Suppressor macrophage treated with lipopolysaccharide for 4 hours (primary cell): ENCODE measurements at places on chromosomes 3 and 15.

- DNase-seq: no peak
Measured at GRCh38 chr3:107264888-107265287, 112.4 kb upstream of the CCDC54 start.

- DNase-seq: peak; percentile 79
Measured at GRCh38 chr3:88150371-88150770, 612 bp downstream of the C3orf38 start.

- DNase-seq: no peak
Measured at GRCh38 chr3:129608087-129608935, 1.8 kb upstream of the PLXND1 start.

- peak; percentile 21 for DNase-seq
Measured at GRCh38 chr3:191139736-191140135, 59.3 kb upstream of the OSTN start.

GRCh38 chr3:140085001-140085400 lies 150.0 kb downstream of the CLSTN2 start:
- no peak for DNase-seq

GRCh38 chr3:8767667-8768363 lies 1.6 kb downstream of the OXTR start:
- DNase-seq: peak; percentile 3

- DNase-seq: peak; percentile 84
Measured at GRCh38 chr3:40317061-40317855, 7.8 kb downstream of the EIF1B start.

DNA sequence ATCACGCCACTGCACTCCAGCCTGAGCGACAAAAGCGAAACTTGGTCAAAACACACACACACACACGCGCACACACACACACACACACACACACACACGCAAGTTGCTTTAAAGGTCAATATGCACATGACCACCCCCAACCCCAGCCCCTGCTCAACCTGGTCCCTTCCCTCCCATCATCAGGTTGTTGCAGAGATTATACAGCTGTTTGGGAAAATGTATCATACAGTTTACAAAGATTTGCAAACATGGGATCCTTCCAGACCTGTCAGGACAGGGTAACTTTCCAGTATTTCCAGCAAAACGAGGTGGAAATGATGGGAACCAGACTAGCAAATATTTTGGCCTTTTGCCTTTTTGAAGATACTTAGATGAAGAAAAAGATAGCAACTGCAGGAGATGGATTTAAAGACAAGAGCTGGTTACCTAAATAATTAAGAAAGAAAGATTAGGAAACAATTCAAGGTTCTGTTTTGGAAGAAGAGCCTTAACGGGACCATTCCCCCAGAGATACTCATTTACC lies 80.2 kb downstream of the TNIK start:
- no peak for DNase-seq

GRCh38 chr3:10108091-10108490 lies at the start of gene FANCD2OS:
FANCD2OS (minus strand) TSS chr3:10108255; CDS start chr3:10104774, 3,481 bp downstream.
- DNase-seq: no peak

- no peak for DNase-seq
Measured at GRCh38 chr3:171525437-171525836, 65.2 kb upstream of the TNIK start.

DNA sequence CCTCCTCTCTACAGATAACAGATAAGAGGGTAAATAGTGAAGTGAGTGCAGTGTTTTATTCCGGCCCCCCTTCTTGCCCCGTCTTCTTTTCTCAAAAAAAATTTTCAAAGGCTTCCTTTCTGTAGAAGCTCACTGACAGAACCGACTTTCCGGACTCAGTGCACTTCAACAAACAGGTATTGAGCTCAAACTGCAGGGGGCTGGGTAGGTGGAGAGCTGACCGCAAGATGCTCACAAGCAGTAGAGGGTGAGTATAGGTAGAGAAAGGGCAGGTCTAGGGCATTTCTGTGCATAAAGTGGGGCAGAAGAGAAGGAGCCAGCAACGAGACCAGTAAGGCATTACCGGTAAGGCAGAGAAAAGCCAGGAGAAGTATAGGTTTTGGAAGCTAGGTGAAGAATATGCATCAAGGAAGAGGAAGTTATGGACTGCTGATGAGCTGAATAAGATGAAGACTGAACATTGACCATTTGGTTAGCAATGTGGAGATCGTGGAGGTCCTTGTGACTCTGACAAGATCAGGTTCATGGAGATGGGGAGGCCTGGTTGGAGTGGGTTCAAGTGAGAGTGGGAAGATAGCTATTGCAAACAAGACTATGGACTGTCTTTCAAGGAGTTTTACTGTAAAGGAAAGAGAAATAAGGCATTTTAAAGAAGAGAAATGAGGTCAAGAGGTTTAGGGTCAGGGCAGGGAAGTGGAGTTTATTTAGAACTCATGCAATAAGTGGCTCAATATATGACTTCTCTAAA lies 97.4 kb downstream of the ST6GAL1 start:
- DNase-seq: peak; percentile 48

DNA sequence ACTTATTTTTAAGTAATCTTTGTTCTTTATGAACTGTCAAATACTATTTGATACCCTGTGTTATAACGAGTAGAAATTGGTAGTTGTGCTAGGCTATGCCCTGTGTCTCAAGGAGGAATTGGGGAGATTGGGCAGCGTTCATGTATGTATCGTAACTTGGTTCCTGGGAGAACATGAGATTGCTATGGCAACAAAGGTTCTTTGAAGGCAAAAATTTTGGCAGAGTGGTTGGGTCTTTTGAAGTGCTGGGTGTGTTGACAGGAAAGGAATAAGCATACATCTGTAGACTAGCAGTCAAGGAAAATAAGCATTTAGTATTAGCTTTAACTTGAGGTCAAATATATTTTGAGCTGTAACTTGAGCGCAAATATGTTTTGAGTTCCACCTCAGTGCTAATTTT lies 45.3 kb downstream of the TCF12 start:
- DNase-seq: no peak

DNA sequence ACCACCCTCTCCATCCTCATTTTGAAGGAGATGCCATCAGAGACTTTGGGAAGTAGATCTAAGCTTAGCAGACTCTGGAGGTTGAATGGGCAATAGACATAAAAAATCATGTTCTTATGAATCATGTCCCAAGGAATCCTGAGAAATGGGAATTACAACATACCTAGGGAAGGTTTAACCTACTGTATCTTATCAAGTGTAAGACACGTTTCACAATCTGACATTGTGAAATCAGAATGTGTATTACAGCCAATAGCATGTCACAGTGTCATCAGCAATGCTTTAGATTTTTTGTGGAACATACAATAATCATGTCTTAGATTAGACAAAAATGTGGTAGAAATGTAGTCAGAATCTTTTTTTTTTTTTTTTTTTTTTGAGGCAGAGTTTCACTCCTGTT lies 332.4 kb upstream of the TLE3 start:
- DNase-seq: peak; percentile 28

DNA sequence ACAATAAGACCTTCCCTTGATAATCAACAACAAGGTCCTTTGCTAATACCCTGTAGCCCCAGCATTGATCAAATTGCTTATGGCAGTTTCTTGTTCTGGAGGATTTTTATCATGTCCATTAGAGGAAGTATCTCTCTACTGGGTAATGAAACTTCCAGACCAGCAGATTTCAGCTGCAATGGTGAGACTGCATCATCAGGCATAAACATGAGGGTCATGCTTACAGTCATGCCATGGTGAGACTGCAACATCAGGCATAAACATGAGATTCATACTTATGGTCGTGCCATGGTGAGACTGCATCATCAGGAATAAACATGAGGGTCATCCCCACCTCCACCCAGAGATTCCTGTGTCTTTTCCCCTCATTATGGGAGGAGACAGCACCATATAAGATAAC lies 129.0 kb upstream of the LIPC start:
- peak; percentile 80 for DNase-seq

GRCh38 chr15:99106417-99107220 lies 1.7 kb downstream of the SYNM start:
- no peak for DNase-seq

DNA sequence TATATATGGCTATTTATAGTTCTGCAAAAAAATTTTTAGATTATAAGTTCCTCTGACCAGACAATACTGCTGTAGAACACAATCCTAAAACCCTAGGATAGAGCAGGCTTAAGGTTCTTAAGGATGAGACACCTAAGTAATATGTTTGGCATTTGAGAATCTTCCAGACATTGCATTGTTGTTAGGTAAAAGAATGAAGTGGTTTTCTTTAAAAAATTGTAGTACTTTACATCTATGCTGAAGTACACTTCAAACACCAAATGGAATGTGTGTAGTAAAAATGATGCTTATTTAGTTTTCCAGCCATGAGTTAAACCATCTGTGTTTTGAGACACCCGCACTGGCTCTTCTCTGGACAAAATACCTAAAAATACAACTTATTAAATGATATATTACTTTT lies 857.7 kb downstream of the OTOL1 start:
- DNase-seq: no peak

DNA sequence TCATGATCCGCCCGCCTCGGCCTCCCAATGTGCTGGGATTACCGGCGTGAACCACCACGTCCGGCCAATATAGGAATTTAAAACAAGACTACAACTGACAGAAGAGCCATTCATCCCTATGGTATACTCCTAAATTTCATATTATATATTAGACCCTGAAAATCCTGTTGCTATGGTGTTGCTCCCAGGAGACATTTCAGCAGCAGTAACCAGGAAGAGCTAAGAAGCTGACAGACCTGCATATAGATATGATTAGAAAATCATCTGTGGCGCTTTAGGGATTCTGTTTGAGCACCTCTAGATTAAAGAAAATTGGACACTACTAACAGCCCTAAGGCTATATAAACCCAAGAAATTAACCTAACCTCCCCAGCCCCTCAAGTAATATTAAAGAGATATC lies 38.8 kb downstream of the TBL1XR1 start:
- no peak for DNase-seq

DNA sequence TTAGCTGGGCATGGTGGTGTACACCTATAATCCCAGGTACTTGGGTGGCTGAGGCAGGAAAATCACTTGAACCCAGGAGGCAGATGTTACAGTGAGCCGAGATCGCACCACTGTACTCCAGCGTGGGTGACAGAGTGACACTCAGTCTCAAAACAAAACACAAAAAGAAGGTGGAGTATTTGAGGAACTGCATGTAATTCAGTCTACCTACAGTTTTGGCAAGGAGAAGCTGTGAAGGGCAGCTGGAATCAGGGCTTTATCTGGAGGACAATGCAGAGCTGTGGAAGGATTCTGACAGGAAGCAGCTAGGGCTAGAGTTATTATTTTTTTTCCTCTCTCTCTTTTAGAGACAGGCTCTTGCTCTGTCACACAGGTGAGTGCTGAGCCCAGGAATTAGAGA lies 6.8 kb downstream of the H1-8 start:
- DNase-seq: no peak

DNA sequence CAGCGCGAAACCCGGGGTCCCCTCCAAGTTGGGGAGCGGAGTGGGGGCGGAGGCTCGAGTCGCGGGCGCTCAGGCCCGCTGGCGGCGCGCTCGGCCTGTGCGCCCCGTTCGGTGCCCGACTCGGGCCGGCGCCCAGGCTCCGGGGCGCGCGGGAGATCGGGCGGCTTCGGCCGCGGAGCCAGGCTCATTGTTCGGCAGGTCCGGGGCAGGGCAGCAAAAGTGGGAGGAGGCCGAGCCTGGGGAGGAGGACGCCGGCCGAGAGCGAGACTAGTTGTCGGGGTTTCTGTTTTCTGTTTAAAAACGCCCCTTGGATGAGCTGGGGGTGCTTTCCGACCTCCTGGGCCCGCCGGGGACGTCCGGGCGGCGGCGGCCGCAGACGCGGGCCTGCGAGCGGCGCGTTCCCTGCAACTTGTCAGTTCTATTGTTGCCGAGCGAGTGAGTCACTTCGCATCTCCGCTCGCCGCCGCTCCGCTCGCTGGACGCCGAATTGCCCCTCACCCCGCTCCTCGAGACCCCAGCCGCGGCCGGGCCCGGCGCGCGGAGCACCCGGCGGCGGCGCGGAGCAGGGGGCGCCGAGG lies 676 bp downstream of the TCF12 start:
- DNase-seq: peak; percentile 75

DNA sequence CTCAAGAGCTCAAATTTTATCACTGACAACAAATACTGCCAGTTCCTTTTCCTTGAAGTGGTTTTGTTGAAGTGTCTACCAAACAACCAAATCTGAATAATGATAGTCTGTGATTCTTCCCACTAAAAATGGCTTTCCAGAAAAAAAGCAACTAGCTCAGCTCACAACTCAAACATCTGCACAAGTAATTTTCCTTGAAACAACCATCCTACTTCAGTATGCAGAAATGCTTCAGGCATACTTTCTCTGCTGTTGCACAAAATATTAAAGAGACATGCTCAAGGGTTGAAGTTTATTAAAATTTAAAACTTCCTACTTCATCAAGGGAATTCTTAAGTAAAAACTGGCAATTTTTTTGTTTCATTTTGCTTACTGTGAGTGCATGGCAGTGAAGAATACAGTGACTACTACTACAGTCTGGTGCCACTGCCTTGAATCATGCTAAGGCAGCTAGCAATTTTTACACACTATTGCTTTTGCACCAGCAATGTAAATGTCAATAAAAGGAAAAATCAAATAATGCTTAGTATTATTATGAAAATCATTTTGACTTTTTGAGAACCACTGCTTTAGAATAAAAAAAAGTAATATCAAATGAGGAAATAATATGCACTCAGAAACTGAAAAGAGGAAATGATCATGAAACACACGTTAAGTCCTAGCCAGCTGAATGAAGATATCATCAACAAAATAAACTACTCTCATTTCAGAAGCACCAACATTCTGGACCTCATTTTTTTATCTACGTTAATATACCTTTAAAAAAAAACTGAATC lies 33.6 kb downstream of the VPS13C start:
- DNase-seq: peak; percentile 49

DNA sequence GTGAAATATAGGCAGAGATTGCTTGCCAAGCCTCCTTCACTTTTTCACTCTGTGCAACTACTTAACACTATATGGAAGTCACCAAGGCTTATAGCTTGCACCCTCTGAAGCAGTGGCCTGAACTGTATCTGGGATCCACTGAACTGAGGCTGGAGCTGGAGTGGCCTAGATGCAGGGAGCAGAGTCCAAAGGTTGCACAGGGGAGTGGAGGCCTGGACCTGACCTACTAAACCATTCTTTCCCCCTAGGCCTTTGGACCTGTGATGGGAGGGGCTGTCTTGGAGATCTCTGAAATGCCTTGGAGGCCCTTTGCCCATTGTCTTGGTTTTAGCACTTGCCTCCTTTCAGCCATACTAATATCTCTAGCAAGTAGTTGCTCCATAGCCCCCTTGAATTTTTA lies 57.5 kb downstream of the P2RY1 start:
- no peak for DNase-seq

DNA sequence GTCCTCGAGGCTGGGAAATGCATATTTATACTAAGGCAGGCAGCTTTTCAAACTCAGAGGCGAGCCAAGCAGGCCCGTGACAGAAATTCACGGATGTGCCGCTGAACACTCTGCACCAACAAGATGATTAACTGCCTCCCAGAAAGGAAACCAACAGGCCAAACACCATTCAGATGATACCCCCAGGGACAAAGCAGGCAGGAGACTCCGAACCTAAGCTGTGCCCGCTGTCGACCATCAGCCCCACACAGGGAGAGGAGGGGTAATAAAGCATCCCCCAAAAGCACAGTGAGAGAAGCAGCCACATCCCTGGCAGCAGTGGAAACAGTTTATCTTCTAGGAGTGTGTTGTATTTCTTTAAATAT lies 31.8 kb downstream of the ADAMTS17 start:
- DNase-seq: no peak
